Amniotic stem cell (primary cell): ENCODE measurements at places on chromosomes 6 and 20.

DNA sequence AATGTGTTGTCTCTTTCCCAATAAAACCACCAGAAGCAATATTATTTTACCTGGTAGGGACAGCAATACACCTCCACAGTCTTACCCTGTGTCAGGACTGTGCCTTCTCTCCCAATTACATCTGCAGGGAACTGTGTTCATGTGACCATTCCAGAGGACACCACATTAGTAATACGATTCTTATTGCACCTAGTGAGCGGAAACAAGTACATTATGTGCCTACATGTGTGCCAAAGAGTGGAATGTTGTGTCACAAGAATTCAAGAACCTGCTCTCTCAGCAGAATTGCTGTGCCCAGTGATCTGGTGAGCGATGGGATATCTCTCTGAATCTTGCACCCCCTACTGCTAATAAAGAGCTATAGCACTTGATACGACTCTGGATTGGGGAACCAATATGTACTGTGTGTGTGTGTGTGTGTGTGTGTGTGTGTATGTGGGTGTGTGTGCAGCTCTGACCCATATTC lies 57.4 kb upstream of the FOXC1 start:
- no peak for DNase-seq

DNA sequence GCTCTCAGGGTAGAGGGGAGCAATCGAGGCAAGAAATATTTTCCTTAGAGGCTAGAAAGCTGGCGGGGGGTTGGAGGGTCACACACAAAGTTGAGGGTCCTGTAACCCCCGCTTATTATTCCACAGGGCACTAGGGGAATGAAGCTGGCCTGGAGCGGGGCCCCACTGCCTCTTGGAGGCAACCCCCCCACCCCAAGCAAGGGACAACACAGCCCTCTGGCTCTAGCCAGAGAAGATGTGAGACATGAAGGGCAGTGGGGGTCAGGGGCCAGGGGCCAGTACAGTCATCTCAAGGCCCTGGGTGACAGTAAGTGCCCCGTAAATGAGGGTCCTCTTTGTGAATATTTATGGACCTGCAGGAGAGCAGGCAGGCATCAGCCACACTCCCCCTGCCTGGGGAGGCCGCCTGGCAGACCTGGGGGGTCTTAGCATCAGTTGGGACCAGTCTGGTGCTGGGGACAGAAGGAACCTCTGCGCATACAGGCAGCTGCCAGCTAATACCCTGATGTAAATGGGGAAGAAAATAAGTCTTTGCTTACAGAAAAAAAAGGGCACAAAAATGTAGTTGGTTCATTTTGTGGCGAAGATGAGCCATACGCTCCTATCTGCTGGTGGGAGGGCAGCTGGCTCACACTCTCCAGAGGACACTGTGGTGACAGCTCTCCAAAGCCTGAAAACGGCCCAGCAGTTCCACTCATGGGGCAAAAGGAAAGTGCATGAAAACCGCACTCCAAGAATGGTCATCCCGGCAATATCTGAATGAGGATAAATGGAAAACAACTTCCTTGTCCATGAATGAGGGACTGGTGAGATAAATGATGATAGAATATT lies 21.9 kb downstream of the SPATA2 start:
- DNase-seq: no peak

DNA sequence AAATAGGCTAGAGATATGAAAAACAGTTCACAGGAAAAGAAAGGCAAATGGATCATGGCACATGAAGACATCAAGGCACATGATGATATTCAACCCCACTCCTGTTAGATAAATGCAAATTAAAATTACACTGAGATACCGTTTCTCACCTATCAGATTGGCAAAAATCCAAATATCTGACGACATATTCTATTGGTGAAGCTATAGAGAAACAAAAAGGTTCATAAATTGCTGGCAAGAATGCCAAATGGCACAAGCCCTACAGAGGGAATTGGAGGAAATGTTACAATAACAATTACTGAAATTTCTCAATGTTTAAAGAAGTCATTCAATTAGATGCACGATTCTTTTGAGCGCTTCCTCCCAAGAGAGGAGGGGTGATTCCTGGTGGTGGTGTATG lies 45.3 kb upstream of the DSN1 start:
- DNase-seq: no peak

DNA sequence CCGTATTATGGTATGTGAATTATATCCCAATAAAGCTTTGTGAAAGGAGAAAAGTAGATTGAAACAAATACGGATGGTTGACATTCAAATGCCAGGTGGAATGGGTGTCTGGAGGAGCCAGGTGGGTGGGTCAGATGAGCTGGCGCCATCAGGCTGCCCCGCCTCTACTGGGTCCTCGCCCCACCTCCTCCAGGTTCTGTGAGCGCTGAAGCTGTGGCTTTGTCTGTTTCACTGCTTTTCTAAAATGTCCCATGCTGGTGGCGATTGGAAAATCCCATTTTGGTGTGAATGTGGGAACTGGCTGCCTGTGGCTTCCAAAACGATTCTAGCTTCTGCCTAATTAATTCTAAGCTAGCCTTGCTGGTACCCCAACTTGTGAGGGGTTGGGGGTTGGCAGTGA lies 16.5 kb downstream of the DUSP22 start:
- no peak for DNase-seq
